ENCODE measurements at places on chromosomes 7 and 10.

- DNase-seq, result no peak
These were observed 189.1 kb downstream of the SKAP2 start for GRCh38 chr7:26675143-26675887.

- DNase-seq, result no peak
These were observed 59.4 kb downstream of the CDK14 start for GRCh38 chr7:90655566-90655965.

DNA sequence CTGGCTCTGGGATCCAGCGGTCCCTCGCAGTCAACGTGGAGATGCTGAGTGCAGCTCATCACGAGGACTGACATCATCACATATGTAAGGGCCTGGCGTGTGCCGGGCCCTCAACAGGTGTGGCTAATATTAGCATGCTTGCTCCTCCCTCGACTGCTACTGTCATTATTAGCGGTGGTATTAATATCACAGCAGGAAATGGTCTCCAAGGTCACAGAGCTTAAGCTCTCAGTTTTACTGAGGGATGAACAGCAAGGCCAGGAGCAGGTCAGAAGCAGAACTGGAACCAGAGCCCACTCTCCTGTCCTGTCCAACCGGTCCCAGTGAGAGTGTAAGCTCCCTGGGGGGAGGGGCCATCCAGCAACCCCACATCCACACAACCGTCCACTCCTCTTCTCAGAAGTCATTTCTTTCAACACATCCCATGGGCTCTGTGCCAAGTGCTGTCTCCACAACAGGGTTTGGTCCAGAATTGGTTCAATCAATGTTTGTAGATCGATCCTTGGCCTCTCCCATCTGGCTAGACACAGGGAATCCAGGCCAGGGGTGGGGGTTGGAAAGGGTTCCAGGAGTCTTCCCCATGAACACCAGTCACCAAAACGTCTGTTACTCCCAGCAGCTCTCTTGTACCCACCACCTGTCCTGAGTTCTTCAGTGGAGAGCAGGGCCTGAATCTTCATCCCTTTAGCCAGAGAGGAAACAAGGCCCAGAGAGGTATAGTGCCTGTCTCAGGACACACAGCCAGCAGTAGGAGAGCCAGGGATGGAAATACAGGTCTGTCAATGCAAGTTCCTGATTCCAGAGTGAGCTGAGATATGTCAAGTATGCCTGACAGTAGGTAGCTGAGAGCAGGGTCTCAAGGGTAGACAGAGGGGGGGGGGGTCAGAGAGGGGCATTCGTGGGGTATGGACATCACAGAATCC, 45.3 kb upstream of the ZMIZ1 start:
- DNase-seq, result peak; percentile 84

- DNase-seq, result no peak
These were observed 15.4 kb downstream of the ZMIZ2 start for GRCh38 chr7:44764081-44764480.

DNA sequence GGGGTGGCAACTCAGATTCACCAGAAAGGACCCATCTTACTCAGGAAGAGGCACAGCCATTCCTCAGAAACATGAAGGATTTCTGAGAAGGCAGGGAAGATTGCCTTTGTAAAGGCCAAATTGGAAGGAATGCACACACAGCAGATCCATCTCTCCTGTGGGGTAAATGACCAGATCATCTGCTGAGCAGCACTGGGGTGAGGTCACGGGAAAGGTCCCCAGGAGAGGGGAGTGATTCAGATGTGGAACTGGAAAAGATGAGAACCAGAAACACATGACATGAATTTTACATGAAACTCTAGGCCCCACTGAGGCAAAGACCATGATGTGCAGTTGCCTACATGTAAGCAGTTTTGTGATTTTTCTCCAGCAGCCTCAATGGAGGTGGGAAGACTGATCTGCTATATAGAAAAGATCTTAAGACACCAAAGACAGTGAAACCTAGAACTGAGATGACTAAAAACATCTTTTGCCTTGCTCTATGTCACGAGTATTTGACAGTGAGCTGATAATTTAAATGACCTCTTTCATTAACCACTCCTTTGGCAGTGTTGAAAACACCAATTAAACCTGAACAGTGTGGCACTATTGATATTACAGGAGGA, 91.6 kb downstream of the AMPH start:
- no peak for DNase-seq

DNA sequence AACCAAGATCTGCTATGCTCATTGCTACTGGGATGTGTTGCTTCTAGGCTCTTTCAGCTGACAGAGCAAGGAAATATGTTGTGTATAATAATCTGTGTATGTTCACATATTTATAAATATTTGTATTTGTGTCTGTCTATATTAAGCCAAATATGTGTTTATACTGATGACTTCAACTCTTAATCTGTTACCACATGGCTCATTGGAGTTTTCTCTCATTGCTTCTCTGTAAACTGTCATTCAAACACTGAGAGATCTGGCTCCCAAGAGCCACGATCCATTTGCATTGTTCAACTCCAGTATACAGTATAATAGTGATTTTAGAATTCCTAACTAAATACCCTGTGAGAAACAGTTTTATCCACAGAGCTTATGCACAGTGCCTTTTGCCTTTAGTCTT, 35.3 kb downstream of the BICC1 start:
- no peak for DNase-seq

DNA sequence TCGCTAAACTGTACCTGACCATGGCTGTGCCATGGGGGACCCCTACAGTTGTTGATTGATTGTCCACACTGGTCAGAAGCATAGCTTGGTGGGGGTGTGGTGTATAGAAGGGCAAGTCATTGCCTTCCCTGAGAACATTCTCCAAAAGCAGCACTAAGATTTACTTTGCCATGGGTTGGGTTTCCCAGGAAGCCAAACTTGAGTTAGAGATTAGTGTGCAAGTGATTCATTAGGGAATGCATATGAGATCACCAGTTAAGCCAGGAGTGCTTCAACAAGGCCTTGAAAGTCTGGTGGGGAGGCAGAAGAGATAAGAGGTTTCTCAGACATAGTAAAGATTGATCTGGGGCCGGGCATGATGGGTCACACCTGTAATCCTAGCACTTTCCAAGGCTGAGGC, 21.4 kb upstream of the TPST1 start:
- no peak for DNase-seq

Measured in muscle of leg (tissue), 16 donors.